ENCODE measurements at places on chromosomes 12 and 14. TPM values are rescaled to one million over a fixed set of nuclear protein-coding genes. Genes with fewer than 3 reads are reported as not detected.

Gene AGAP2
- 0.28 TPM for polyA plus RNA-seq

Gene RFX4
- polyA plus RNA-seq = not detected

DNA sequence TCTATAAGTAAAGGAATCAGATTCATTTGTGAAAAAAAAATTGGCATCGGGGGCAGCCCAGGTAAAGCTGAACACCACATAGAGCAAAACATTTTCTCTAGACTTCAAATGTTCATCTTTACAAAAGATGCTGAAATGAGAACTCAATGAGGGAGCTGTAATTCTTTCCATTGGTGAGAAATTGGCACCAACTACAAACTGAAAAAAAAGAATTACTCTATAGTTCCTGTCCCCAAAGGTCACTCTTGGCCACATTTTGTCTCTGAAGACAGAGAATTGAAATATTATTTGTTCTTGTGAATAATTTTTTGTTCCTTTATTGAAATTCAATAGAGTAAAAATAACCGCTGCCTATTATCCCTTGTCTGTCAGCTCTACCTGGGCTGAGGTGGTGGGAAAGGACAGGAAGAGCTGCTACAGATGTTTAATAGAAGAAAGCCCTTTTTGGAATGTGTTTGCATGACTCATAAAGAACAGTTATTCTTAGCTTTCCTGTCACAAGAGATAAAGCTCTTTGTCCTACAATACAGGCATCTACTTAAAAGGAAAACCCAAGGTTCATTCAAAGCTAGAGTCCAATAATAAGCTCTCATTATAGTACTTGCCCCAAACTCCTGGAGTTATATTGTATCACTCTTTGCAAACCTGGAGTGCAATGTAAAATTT, 380.1 kb upstream of the KITLG start:
- peak; percentile 37 for DNase-seq

DNA sequence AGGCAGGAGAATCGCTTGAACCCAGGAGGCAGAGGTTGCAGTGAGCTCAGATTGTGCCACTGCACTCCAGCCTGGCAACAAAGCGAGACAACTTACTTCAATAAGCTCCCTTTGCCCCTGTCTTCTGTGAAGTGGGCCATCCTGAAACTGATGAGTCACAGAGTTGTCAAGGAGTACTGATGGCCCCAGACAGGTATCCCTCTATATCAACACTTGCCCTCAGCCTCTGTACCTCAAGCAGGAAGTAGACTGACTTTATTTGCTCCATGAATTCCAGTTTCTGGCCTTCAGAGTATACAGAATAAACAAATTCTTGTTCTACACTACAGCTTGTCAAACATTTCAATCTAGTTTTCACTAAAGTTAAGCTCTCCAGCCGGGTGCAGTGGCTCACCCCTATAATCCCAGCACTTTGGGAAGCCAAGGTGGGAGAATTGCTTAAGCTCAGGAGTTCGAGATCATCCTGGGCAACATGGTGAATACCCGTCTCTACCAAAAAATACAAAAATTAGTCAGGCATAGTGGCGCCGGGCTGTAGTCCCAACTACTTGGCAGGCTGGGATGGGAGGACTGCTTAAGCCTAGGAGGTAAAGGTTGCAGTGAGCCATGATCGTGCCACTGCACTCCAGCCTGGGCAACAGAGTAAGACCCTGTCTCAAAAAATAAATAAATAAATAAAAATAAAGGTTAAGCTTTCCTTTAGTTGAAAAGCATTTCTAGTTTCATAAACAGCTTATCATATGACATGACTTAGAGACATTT, 16.4 kb upstream of the LRP10 start:
- DNase-seq = peak; percentile 10

DNA sequence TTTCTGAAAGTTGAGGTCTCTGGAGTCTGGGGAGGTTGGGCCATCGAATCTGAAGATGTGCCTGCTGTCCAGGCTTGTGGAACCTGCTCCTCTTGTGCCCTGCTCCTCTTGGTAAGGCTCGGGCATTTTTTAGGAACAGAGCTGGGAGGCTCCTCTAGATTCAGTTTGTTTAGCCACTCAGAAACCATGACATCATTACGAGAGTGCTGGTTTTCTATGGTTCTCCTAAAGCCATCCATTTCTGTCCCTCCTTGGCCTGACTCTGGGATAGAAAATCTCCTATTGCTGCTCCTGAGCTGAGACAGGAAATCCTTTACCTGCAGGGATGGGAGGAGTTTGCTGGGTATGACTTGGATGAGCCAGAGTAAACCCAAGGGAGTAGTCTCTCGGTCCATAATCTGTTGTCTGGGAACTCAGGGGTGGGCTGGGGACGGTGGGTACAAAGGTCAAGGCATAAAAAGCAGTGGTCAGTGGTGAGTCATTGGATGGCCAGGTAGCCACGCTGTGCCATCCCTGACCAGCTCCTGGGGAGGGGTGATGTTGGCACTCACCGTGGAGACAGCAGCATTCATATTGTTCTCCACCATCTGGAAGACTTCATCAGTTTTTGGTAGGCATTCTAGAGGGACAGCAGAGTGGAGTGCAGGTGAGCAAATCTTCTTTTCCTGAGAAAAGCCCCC, 2.4 kb upstream of the ADCY4 start:
- no peak for DNase-seq

- no peak for DNase-seq
Observed at GRCh38 chr12:34301251-34302130, 279.2 kb downstream of the ALG10 start.

Data from mammary epithelial cell (primary cell).